RPMI7951 (cell line): ENCODE measurements at places on chromosomes 3 and 15.

- DNase-seq = no peak
These were observed 49.4 kb downstream of the NFKBIZ start for GRCh38 chr3:101898752-101899169.

DNA sequence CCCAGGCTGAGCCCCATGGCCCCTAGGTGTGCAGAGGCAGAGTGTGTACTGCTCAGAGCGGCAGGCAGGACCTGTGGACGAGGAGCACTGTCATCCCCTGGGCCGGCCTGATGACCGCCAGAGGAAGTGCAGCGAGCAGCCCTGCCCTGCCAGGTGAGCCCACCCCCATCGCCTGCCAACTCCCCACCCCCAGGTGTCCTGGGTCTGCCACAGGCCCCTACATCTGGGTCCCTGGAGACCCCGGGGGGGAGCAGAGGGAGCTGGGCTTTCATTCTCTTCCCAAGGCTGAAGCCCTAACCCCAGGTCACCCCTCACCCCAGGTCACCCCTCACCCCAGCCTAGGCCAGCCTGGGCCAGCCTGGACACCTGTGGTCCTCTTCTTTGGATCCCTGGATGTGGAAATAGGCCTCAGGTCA, 93.1 kb downstream of the TBC1D2B start:
- no peak for DNase-seq

DNA sequence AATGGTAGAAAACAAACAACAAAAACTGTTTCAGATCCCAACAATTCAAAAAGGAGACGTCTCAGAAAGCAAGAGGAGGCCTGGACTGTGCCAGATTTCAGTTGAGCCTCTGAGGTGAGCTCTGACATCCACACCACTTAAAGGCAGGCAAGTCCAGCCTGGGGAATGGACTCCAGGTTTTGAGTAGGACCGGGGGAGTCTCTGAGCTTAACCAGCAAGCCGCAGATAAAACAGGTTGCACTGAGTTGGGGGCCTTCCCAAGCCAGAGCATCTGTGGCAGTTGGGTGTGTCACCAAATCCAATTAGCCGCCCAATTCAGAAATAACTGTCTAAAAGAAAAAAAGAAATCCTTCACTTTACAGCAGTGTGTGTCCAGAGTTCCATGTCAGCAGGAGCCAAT, 54.7 kb downstream of the OXNAD1 start:
- no peak for DNase-seq

DNA sequence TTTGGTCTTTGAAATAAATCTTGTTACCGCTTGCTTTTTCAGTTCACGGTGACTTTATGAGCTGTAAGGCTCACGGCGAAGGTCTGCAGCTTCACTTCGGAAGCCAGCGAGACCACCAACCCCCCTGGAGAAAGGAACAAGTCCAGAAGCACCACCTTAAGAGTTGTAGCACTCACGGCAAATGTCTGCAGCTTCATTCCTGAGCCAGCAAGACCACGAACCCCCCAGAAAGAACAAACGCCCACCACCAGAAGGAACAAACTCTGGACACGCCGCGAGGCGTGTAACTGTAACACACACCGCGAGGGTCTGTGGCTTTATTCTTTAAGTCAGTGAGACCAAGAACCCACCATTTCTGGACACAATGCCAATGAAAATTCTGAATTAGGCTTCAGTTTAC, 28.8 kb downstream of the GOLGA6A start:
- no peak for DNase-seq

GRCh38 chr3:156497326-156497725, 57.6 kb downstream of the SSR3 start:
- DNase-seq = peak; percentile 27
